Neural crest cell (in vitro differentiated cells): ENCODE measurements at places on chromosomes 2 and 18. TPM values are rescaled to one million over a fixed set of nuclear protein-coding genes. Genes with fewer than 3 reads are reported as not detected.

The FBXO11 gene
- total RNA-seq, result 85.1 and 86.3 TPM in 2 replicates

DNA sequence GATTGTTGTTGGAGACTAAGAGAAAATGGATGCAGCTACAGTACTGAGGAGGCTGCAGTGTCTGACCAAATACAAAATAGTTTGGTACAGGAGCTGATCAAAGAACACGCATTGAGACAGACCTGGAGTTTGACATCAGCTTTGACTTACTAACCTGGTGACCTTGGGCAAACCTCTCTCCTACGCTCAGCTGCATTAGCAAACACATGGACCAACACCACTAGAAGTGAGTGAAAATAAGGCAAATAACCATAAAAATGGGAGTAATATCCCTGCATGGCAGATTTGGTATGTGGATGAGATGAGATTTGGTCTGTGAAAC is 126.5 kb downstream of the LPIN1 start:
- DNase-seq, result no peak

- DNase-seq, result no peak
These were observed 587 bp downstream of the MEIS1 start for GRCh38 chr2:66435549-66435875.

DNA sequence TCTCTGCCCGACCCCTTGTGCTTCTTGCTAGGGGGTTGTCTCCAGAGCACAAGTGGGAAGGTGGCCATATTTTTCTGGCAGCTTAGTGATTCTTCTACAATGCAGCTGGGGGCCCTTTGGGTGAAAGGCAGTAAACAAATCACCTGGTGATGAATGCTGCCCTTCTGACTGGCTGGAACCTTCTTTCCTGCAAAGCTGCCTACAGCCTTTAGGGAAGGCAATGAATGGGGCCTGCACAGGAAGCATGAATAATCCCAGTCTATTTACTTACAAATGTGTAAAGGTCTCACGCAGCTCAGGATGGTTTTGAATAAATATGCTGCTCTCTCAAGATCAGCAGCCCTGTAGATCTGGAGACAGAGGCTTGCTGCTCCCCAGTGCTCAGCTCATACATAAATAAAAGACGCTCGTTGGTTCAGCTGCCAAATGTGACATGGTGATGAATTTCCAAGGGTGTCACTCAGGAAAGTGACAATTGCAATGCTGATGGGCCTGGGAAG is 289.2 kb downstream of the TDRD15 start:
- no peak for DNase-seq

The SCN7A gene
- total RNA-seq, result 0.39 and 0.40 TPM in 2 replicates

DNA sequence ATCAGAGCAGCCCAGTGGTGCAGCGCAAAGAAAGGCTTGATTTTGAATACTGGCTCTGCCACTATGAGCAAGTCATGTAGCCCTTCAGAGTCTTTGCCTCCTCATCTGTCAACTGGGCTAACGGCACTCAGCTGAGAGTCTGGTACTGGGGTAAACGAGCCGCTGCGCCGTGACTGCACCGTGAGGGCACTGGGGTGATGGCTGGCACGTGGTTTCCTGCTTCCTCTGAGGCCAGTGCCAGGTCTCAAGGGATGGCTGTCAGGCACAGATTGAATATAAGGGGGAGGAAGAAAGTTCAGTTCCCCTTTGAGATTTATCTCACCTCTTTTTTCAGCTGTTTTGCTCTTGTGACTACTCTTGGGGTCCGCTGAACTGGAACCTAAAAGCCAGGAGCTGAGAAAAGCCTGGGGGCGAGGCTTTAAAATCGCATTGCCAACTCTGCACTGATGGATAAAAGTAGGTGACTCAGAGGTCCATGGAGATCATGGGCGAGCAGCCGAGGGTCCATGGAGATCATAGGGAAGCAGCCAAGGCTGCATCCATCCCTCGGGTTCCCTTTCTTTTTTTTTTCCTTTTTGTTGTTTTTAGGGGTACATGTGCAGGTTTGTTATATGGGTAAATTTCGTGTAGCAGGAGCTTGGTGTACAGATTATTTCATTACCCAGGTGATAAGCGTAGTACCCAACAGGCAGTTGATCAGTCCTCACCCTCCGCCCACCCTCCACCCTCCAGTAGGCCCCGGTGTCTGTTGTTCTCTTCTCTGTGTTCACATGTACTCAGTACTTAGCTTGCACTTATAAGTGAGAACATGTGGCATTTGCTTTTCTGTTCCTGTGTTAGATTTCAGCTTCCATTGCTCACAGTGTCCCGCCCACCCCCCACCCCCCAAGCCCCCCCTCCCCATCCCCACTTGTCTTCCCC is 114.3 kb downstream of the SPP2 start:
- no peak for DNase-seq

The ANKRD44 gene
- 11.2 and 13.5 TPM in 2 replicates for total RNA-seq

- no peak for DNase-seq
These were observed 2.4 kb upstream of the SP9 start for GRCh38 chr2:174332217-174332963.

DNA sequence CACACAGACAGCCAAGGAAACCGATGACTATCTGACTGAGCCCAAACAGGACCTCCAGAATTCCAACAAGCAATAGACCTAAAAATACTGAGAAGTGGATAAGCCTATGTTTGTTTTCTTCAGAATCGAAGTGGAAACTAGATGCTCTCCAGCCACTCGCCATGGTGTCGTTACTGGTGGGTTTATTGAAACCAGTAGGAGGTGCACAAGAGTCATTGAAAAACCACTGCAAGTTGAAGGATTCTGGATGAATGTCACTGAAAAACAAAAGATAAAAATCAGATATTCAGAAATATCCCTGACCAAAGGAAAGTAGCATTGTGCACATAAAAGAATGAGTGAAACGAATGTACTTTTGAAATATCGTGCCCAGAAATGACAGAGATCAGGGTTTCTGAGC is 15.3 kb downstream of the TM4SF20 start:
- no peak for DNase-seq

The ANKRD30B gene
- total RNA-seq, result not detected in 2 replicates

The AMER3 gene
- total RNA-seq, result 1.3 and 1.4 TPM in 2 replicates

- no peak for DNase-seq
These were observed 24.9 kb downstream of the PELI1 start for GRCh38 chr2:64119369-64119768.

The ACTR3 gene
- total RNA-seq, result 172 and 173 TPM in 2 replicates

DNA sequence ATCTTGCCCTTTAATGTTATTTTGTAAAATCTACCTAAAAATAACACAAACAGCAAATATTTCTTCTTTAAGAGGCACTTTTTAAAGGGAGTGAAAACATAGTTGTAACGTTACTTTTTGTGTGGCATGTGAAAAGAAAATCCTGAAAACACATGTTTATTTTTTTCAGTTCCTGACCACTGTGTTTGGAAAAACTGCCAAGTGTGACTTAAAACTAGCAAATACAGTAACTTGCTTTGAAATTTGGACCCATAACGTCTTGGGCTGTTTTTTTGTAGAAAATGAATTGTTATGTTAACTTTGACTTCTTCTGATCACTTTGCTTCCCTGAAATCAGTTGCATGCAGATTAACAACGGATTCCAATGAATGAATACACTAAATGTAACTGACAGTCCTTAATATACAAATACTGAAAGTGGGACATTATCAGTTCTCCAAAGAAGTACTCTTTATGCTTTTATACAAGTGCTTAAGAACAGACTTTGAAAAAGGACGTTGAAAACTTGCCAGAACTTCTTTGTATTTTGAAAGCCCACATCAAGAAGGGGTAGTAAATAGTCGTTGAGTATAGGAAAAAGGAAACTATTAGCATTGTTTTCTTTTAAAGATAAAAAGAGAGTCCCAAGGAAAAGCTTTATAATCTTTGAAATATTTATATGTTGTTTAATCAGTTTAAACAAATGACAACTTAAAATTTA is 96.1 kb upstream of the ZEB2 start:
- no peak for DNase-seq

GRCh38 chr2:74887960-74888700 is 54.2 kb downstream of the HK2 start:
- DNase-seq, result no peak

GRCh38 chr2:31071741-31072140 is 66.5 kb downstream of the GALNT14 start:
- no peak for DNase-seq

GRCh38 chr2:99899882-99900281 is 242.5 kb downstream of the AFF3 start:
- DNase-seq, result no peak

The SERPINB7 gene
- not detected in 2 replicates for total RNA-seq

The CYS1 gene
- total RNA-seq, result not detected in 2 replicates

DNA sequence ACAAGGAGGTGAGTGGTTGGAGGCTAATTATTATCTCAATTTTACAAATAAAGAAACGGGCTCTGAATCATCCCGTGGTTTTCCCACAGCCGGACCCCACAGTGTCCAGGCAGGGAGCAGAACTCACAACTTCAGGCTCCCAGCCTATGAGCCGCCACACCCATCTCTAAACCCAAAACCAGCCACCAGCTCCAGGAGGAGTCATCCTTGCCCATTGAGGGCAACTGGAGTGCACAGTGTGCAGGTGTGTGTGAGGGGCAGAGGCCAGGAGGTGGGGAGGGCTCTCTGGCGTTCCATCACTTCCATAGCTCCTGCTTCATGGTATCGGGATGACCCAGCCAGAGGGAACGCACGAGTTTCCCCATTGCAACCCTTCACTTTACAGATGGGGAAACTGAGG is 144.5 kb downstream of the CYP26B1 start:
- no peak for DNase-seq

The CAPN13 gene
- total RNA-seq, result not detected in 2 replicates

- no peak for DNase-seq
These were observed 84.9 kb downstream of the DYSF start for GRCh38 chr2:71538241-71538640.

The FAM124B gene
- not detected in 2 replicates for total RNA-seq

- DNase-seq, result no peak
These were observed 95.1 kb downstream of the COMMD1 start for GRCh38 chr2:62000538-62000937.

DNA sequence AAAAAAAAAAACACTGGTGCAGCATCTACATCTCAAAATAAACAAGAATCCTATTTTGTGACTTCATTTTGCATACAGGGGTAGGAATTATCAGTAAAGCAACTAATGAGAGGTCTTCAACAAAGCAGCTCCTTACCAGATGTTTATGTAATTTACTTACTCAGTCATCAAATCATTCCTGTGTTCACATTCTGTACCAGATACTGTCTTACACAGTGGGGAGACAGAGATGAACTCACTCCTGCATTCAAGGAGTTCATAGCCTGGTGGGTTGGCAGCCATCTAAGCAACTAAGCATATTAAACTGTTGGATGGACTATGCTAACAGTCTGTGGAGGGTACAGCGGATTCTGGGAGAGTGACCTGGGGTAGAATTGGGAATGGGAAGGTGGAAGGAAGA is 169.0 kb downstream of the OSR1 start:
- DNase-seq, result no peak

- DNase-seq, result no peak
These were observed 8.3 kb downstream of the CERKL start for GRCh38 chr2:181648478-181649155.

GRCh38 chr2:32161296-32161695 is 4.4 kb upstream of the SLC30A6 start:
- no peak for DNase-seq

The B3GNT2 gene
- total RNA-seq, result 7.2 and 7.7 TPM in 2 replicates

The KHK gene
- 10.0 and 10.6 TPM in 2 replicates for total RNA-seq

The FAM110C gene
- 0.07 and 0.09 TPM in 2 replicates for total RNA-seq

The CHRND gene
- 4.1 and 5.8 TPM in 2 replicates for total RNA-seq

DNA sequence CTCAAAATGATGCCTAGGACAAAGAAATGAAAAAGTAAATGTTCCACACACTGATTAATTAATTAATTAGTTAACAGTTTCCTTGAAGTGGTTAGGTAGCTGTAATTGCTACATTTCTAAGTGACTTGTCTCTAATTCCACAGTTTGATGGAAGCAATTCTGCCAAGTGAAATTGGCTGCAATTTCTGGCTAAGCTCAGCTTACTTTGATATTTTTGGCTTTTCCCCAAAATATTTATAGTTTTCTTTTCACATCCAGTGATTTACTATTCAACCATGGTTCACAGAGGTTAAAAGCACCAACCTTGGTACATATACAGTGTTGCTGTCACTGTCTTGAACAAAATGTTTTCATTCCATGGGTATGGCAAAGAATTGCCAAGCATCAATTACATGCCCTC is 459.5 kb upstream of the CDH20 start:
- DNase-seq, result no peak

The DYNC1I2 gene
- total RNA-seq, result 109 and 122 TPM in 2 replicates

- DNase-seq, result no peak
These were observed 58.9 kb downstream of the SLC35F5 start for GRCh38 chr2:113697516-113697915.

DNA sequence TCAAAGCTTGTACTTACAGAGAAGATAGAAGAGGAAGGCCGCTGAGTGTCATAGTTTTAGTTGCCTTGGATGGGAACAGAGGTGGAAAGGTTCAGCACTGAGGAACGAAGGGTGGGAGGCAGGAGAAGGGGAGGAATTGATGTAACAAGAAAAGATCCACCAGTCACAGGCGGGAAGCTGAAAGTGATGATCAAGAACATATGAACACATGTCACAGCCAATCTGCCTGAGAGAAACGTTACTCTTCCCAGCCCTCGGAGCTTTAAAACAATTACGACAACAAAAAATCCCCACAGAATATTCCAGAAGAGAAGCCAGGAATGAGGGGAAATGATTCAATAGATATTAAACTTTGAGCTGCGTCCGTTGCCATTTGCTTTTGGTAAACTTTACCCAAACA is 87.1 kb downstream of the TSHZ1 start:
- no peak for DNase-seq

GRCh38 chr2:215612786-215613185 is 176.9 kb upstream of the FN1 start:
- no peak for DNase-seq

- DNase-seq, result no peak
These were observed 55.8 kb downstream of the CTIF start for GRCh38 chr18:48594471-48595094.

- DNase-seq, result no peak
These were observed 139.0 kb upstream of the HNRNPA3 start for GRCh38 chr2:177073611-177074010.
